Urinary bladder (tissue), 4 donors: ENCODE measurements at places on chromosomes 2 and 18. TPM values are rescaled to one million over a fixed set of nuclear protein-coding genes. Genes with fewer than 3 reads are reported as not detected.

PIEZO2 gene
- total RNA-seq = 78.1 TPM

DNA sequence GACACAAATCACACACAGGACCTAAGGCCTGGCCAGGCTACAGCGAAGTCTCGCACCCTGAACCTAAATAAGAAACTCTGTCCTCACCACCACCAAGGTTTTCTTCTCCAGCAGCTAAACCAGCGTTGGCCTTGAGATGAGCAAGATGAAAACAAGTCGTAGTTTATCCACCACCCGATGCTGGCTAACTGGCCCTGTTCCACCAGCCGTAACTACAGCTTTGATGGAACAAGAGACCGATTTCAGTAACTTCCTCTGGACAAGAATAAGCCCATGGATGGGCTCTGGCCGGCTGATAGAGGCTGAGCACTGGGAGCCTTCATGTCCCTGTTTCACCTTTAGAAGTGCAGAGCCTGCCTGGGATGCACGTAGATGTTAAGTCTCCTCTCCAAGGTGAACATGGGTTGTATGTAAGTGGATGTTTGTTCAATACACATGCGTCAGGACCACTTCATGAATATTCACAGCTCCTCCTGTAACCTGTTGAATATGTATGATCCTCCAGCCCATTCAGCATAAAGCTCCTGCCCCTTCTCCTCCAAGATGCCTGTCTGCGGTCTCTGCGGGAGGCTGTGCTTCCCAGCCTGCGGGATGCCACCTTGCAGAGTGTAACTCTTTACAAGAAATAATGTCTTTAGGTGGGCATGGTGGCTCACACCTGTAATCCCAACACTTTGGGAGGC lies 24.2 kb downstream of the ADI1 start:
- no peak for DNase-seq

CCL20 gene
- not detected for total RNA-seq

- DNase-seq = no peak
These were observed 56.2 kb upstream of the RMDN2 start for GRCh38 chr2:37868866-37869265.

GRCh38 chr2:40279001-40279400 lies 172.9 kb downstream of the SLC8A1 start:
- DNase-seq = no peak
